ENCODE measurements at places on chromosomes 5 and 9. TPM values are rescaled to one million over a fixed set of nuclear protein-coding genes. Genes with fewer than 3 reads are reported as not detected.

Gene LVRN
- not detected for total RNA-seq

Gene FGD3
- total RNA-seq: 95.7 TPM

Gene NR5A1
- not detected for total RNA-seq

Gene TEX53
- total RNA-seq: not detected

Gene CDX1
- total RNA-seq: not detected

GRCh38 chr5:139306628-139307379 is 13.3 kb downstream of the MATR3 start:
- no peak for DNase-seq
- peak overlapping the region; percentile 25 for H3K27ac ChIP-seq
- H3K4me3 ChIP-seq: no peak overlapping the region
- H3K36me3 ChIP-seq: peaks cover 6% of the 10 kb centered on the region
- H3K4me1 ChIP-seq: peaks cover 33% of the 10 kb centered on the region

DNA sequence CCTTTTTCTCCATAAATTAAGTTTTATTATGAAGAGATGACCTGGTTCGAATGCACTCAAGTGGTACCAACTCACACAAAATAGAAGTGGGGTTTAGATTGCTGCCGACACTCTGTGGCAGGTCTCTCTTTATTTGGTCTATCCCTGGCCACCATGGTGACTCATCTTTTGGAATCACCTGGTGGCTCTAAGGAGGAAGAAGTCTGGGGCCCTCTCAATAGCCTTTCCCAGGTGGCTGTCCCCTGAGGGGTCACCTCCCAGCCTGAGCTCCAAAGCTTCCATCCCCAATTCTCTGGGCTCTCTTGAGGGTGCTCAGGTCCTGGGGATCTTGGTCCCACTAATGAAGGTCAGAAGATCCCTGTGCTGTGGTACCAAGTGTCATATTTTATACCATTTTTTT is 136.8 kb downstream of the MVB12B start:
- no peak overlapping the region for H3K4me3 ChIP-seq
- H3K36me3 ChIP-seq: no peaks in the 10 kb centered on the region
- H3K27me3 ChIP-seq: no peaks in the 10 kb centered on the region
- no peak overlapping the region for H3K27ac ChIP-seq
- peaks cover 11% of the 10 kb centered on the region for H3K4me1 ChIP-seq

GRCh38 chr9:91182429-91183225 is 179.1 kb downstream of the AUH start:
- no peaks in the 10 kb centered on the region for H3K36me3 ChIP-seq
- no peak for DNase-seq
- H3K27me3 ChIP-seq: no peaks in the 10 kb centered on the region
- H3K4me1 ChIP-seq: peaks cover 11% of the 10 kb centered on the region

- H3K4me3 ChIP-seq: no peak overlapping the region
- H3K27me3 ChIP-seq: no peaks in the 10 kb centered on the region
- H3K4me1 ChIP-seq: no peaks in the 10 kb centered on the region
Observed at GRCh38 chr5:38756068-38756467, 89.7 kb upstream of the OSMR start.

DNA sequence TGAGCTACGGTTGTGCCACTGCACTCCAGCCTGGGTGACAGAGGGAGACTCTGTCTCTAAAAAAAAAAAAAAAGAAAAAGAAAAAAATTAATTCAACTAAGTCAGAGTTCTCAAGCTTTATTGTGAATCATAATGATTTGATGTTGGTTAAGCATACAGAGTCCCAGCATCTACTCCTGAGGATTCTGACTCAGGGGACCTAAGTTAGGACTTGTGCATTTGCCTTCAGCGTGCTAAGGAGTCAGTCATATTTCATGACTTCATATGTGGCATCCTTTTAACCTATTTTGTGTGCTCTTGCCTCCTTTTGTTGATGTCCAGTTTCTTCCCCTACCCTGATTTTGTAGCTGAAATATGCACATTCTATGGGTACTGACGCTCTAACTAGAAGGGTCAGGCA is 2.9 kb downstream of the MYOZ3 start:
- H3K4me1 ChIP-seq: no peaks in the 10 kb centered on the region
- DNase-seq: no peak
- H3K27me3 ChIP-seq: peaks cover 8% of the 10 kb centered on the region
- H3K27ac ChIP-seq: no peak overlapping the region
- H3K4me3 ChIP-seq: no peak overlapping the region
- no peaks in the 10 kb centered on the region for H3K36me3 ChIP-seq

- H3K4me3 ChIP-seq: no peak overlapping the region
- no peaks in the 10 kb centered on the region for H3K4me1 ChIP-seq
- H3K36me3 ChIP-seq: no peaks in the 10 kb centered on the region
- H3K27ac ChIP-seq: no peak overlapping the region
Observed at GRCh38 chr5:164713682-164714081, 1208.3 kb downstream of the MAT2B start.

GRCh38 chr9:111668026-111668573 is 6.7 kb downstream of the GNG10 start:
- peaks cover 17% of the 10 kb centered on the region for H3K4me1 ChIP-seq
- no peak for DNase-seq
- no peak overlapping the region for H3K27ac ChIP-seq
- H3K27me3 ChIP-seq: no peaks in the 10 kb centered on the region

DNA sequence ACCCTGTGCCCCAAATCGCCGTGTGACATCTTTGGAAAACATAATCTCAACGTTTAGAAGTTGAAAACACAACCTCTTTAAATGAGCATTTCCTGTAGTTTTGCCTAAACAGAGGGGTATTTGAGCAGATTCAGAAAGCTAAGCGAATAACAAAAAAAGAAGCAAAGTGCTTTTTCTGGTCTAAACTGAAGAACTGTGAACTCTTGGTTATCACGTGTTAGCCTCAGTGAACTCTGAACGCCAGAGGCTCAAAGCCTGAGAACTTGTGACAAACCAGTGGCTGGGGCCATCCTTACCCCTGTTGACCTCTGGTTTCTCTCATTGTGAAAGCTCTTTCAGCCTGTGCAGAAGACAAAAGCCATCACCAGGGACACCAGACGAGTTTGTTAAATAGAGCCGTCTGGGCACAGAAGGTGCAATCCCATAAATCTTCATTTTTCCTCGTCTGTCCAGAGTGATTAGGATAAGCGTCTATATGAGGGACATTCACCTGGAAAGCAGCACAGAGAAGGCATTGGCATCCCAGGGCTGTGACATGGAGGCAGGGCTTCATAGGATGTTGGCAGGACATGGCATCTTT is 61.4 kb upstream of the ICE1 start:
- no peak for DNase-seq
- H3K4me1 ChIP-seq: no peaks in the 10 kb centered on the region
- no peak overlapping the region for H3K4me3 ChIP-seq
- H3K27ac ChIP-seq: no peak overlapping the region
- no peaks in the 10 kb centered on the region for H3K36me3 ChIP-seq

DNA sequence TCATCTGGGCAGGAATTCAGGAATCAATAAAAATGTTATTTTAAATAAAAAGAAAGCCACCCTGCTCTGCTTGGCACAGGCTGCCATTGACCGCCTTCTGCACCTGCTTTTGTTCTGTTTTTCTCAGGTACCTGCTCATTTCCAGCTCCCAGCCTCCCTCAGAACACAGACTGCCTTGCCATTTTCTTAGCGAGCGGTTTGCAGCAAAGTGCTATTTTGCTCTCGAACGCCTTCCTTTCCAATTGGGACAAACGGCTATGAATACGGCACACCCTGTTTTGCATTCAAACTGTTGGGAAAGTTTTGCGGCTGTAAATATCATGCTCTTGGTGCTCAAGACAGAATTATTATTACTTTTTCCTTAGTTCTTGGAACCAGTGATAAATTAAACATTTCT is 25.1 kb upstream of the FCN1 start:
- H3K27ac ChIP-seq: no peak overlapping the region
- no peaks in the 10 kb centered on the region for H3K36me3 ChIP-seq
- H3K4me1 ChIP-seq: no peaks in the 10 kb centered on the region
- H3K27me3 ChIP-seq: no peaks in the 10 kb centered on the region

- no peak for DNase-seq
- H3K36me3 ChIP-seq: no peaks in the 10 kb centered on the region
- no peaks in the 10 kb centered on the region for H3K27me3 ChIP-seq
- no peak overlapping the region for H3K27ac ChIP-seq
Observed at GRCh38 chr5:171031977-171032376, 170.2 kb downstream of the RANBP17 start.

DNA sequence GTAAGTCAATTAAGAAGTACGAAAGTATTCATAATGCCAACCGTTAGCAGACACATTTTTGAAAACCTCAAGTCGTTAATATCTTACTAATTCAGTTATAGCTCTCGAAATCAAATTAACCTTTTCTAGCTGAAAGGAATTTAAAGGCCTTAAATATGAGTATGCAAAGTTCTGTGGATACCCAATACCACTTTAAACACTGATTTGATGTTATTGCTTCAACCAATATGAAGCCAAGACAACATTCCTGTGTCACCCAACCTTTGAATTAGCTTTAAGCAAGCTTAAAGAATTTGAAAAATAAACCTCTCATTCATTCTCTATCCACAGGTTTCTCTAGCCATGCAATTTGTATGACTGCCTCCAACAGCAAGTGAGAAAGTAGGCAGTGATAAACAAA is 204.5 kb downstream of the MCTP1 start:
- no peak for DNase-seq
- H3K4me3 ChIP-seq: no peak overlapping the region
- H3K27ac ChIP-seq: no peak overlapping the region
- no peaks in the 10 kb centered on the region for H3K4me1 ChIP-seq
- H3K27me3 ChIP-seq: no peaks in the 10 kb centered on the region

DNA sequence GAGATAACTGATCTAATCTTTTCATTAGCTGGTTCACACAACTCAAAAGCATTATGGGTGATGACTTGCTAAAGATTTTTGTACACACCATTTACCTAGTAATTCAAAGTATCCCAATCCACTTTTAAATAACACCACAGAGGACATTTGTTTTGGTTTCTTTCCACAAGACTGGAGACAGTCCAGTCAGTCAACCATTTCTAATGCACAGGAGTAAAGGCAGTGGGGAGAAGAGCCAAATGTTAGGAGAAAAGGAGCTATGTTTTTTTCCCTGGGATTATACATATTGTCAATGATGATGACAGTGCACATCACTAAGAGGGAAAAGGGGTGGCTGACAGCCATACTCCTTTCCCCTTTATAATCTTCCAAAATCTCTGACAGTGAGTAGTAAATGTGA is 240.9 kb downstream of the GABRB2 start:
- H3K27ac ChIP-seq: no peak overlapping the region
- no peaks in the 10 kb centered on the region for H3K27me3 ChIP-seq
- H3K36me3 ChIP-seq: no peaks in the 10 kb centered on the region
- no peak for DNase-seq
- no peak overlapping the region for H3K4me3 ChIP-seq

DNA sequence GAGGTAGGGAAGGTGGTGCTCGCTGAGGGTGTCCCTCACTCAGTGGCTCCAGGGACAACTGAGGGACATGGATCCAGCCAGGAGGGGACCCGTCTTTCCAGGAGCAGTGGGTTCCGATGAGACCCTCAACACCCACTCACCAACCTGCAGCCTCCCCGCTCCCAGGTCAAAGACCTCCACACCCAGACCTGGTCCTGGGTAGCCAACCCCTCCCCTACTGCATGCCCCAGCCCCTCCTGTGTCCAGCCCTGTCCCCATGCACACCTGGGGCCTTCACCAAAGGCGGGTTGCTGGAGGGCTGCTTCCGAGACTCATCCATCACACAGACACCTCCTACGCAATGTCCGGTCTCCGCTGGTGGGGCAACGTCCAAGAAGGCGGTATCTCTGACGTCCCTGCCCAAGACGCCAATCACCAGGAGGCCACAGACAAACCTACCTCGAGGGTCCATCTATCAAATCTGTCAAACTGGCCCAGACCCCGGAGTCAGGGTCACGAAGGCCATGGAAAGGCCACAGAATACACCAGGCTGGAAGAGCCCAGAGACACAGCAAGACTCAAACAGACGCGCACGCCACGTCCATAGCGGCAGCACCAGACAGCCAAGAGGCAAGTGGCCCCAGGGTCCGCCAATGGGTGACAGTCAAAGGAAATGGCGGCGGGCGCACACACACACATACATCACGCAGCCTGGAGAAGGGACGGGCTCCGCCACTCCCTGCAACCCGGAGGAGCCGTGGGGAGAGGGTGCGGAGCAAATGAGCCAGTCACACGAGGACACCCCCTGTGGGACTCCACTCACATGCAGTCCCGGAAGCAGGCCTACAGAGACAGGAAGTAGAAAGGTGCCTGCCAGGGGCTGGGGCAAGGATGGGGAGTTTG is 10.8 kb downstream of the NACC2 start:
- no peak for DNase-seq
- H3K4me1 ChIP-seq: peaks cover 34% of the 10 kb centered on the region
- no peak overlapping the region for H3K27ac ChIP-seq
- H3K36me3 ChIP-seq: no peaks in the 10 kb centered on the region
- peaks cover 3% of the 10 kb centered on the region for H3K27me3 ChIP-seq

GRCh38 chr5:123037104-123037418 is 536 bp upstream of the PPIC start:
- H3K27me3 ChIP-seq: peaks cover 60% of the 10 kb centered on the region
- DNase-seq: no peak
- no peaks in the 10 kb centered on the region for H3K36me3 ChIP-seq
- no peak overlapping the region for H3K27ac ChIP-seq
- H3K4me1 ChIP-seq: peaks cover 19% of the 10 kb centered on the region

DNA sequence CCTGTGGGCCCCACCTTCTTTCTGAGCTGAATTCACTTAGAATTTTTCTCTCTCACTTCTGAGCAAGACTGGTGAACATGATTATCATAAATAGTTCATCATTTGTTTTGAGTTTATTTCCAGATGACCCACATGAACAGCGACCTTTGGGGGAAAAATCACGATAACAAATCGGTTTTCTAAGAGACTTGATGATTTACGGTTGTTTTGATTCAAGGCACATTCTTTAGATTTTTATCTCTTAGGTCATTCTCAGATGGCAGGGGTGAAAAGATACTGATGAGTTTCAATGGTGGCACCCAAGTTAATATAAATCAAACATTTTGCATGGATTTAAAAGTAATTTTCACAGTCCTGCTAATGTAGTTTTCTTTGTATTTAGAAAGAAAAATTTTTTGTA is 95.1 kb downstream of the DMXL1 start:
- H3K27ac ChIP-seq: no peak overlapping the region
- H3K4me1 ChIP-seq: peaks cover 3% of the 10 kb centered on the region
- H3K4me3 ChIP-seq: no peak overlapping the region

- no peaks in the 10 kb centered on the region for H3K27me3 ChIP-seq
- H3K36me3 ChIP-seq: no peaks in the 10 kb centered on the region
- H3K27ac ChIP-seq: no peak overlapping the region
- no peak overlapping the region for H3K4me3 ChIP-seq
- DNase-seq: no peak
- H3K4me1 ChIP-seq: no peaks in the 10 kb centered on the region
Observed at GRCh38 chr5:159804121-159804520, 112.2 kb upstream of the ADRA1B start.

GRCh38 chr9:124493794-124494479 is 13.3 kb downstream of the NR5A1 start:
- H3K36me3 ChIP-seq: no peaks in the 10 kb centered on the region
- no peak overlapping the region for H3K27ac ChIP-seq
- DNase-seq: no peak
- peaks cover 16% of the 10 kb centered on the region for H3K4me1 ChIP-seq

DNA sequence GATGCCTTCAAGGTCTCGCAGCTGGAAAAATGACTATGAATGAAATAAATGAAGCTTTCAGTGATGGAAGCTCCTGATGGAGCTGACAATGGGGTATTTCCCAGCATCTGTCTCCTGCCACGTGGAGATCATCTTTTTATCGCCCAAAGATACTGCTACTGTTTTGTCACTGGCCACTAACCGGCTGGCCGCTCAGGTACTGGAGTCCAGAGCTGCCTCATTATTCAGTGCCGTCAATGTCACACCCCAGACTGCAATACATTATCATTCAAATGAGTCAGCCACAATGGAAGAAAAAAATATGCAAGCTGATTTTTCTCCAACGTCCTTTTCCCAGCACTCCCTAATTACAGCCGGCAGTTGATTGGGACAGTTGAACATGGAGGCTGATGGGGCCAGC is 280.4 kb downstream of the ZSWIM6 start:
- H3K4me1 ChIP-seq: no peaks in the 10 kb centered on the region
- no peak overlapping the region for H3K4me3 ChIP-seq
- peaks cover 6% of the 10 kb centered on the region for H3K27me3 ChIP-seq
- no peak overlapping the region for H3K27ac ChIP-seq
- H3K36me3 ChIP-seq: no peaks in the 10 kb centered on the region
- no peak for DNase-seq

Data from CD4-positive, alpha-beta T cell (primary cell).